ENCODE measurements at places on chromosomes 12 and 14. TPM values are rescaled to one million over a fixed set of nuclear protein-coding genes. Genes with fewer than 3 reads are reported as not detected.

Gene KLRB1
- total RNA-seq, result 0.49 TPM

GRCh38 chr14:72747652-72748051 is 146.2 kb downstream of the DPF3 start:
- DNase-seq, result no peak

Gene SLC39A5
- 0.35 TPM for total RNA-seq

DNA sequence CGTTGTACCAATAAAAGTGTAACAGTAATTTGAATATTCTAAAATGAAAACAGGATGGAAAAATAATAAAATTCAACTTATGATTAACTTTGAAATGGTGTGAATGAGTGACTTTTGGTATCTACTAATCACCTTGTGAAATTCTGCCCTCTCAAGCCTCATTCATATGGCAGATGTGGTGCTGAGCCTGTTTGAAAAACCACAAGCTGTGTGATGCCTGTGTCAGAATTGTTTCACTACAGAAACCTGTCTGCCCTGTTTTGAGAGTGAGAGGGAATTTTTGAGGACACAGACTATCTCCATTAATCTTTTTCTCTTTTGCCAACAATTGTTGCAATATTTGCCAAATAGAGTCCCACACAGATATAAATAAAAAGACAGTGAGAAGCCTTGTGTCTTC is 3.9 kb upstream of the RNU6-7 start:
- no peak for DNase-seq

Gene PPP2R3C
- total RNA-seq, result 34.2 TPM

DNA sequence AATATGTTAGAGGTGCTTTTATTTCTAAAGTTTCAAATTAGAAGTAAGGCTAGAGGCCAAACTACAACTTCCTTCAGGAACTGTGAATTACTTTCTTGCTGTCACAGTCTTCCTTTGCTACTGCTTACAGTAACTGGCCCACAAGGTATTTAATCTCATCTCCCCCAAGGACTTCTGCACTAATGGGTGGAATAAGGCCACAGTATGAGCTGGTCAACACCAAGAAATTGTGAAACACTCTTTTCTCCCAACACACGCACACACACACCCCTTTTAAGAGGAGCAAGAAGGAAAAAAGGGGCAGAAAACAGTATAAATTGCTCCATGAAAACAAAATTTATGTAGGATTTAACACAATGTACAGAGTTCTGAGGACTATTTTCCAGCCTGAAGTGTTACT is 45.6 kb downstream of the SCAF11 start:
- DNase-seq, result no peak

GRCh38 chr12:25993901-25994651 is 35.6 kb downstream of the RASSF8 start:
- DNase-seq, result peak; percentile 86

Gene GLT8D2
- total RNA-seq, result 68.9 TPM

GRCh38 chr14:100962494-100962893 is 59.0 kb upstream of the RTL1 start:
- DNase-seq, result no peak

Gene METAP2
- 81.0 TPM for total RNA-seq

DNA sequence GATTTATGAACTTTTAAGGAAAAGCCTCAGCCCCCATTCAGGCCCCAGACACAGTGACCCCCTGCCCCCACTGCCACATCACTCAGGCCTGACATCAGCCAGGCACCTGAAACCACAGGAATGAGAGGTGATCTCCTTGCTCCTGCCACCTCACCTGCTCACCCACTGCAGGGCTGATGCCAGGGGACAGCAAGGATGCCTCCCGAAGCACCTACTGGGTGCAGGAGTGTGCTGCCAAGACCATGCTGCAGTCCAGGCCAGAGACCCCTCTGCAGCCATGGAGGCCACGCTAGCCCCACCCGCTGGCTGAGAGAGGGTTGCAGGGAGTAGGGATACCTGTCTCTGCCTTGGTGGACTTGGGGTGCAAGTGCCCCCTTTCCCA is 18.6 kb upstream of the KRT7 start:
- no peak for DNase-seq

DNA sequence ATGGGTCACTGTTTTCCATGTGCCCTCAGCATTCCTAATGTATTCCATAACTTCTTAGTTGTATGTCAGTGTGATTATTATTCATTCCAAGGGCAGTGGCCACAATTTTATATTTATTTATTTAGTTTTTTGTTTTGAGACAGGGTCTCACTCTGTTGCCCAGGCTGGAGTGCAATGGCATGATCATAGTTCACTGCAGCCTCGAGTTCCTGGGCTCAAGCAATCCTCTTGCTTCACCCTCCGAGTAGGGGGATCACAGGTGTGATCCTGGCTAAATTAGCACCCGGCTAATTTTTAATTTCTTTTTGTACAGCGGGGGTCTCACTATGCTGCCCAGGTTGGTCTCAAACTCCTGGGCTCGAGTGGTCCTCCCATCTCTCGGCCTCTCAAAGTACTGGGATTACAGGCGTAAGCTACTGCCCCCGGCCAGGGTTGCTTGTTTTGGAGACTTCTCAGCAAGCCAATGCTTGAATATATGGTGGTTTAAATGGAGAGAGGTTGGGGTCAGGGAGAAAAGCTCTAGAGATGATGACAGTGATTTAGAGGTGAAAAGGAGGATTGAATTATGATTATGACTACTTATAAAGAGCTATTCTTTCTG is 7.6 kb downstream of the GPRC5A start:
- no peak for DNase-seq

Gene TBK1
- total RNA-seq, result 17.5 TPM

Gene UBE3B
- 19.4 TPM for total RNA-seq

DNA sequence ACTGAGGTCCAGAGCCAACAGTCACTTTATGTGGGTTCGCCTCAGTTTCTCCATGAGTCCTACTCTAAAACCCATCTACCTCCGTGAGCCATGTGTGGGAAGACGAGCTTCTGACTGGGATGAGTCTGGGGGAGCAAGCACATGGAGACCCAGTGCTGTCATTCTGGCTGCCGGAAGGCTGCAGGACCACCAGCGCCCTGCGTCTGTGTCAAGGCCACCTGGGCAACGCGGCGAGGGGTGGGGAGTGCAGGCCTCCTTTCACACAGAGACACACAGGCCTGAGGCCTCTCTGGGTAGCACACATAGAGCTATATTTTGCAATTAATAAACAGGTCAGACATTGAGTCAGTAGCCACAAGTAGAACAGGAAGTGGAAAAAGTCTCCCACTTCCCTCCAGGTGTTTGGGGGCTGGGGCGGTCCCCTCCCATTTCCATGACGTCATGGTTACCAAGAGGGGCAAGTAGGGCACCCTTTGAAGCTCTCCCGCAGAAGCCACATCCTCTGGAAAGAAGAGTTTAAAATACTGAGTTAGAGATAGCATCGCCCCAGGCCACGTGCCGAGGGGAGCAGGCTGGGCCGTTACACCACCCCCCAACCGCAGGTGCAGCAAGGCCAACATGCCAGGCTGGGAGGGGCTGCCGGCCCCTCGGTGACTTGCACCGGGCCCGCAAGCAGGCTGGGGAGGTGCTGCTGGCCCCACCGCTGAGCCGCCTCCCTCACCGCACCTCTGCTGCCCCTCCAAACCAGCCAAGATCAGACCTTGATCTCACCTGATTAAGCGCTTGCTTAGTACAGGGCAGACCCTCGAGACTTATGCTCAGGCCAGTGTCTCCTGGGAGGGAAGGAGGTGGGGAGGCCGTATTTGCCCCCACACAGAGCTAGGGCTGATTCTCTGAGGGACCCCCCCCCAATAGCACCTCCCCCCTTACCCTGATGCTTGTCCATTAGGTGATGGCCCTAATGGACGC is 32.7 kb downstream of the DAD1 start:
- peak; percentile 62 for DNase-seq
